ENCODE measurements at places on chromosomes 2 and 18.

DNA sequence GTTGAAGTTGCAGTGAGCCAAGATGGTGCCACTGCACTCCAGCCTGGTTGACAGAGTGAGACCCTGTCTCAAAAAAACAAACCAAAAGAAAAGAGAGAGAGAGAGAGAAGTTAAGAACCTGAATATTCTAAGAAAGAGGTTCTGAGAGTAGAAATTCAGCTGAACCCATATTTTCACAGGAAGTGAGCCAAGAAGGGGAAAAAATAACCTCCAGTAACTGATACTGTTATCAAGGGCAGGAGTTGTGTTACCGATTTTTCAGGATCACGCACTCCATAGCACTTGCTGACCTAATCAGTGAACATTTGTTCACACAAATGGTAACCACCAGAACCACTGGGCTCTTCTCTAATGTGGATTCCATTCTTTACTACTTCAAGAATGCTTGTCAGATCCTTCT is 39.1 kb upstream of the BZW1 start:
- DNase-seq: no peak

GRCh38 chr18:7946734-7947377 is 379.7 kb downstream of the PTPRM start:
- no peak for DNase-seq

DNA sequence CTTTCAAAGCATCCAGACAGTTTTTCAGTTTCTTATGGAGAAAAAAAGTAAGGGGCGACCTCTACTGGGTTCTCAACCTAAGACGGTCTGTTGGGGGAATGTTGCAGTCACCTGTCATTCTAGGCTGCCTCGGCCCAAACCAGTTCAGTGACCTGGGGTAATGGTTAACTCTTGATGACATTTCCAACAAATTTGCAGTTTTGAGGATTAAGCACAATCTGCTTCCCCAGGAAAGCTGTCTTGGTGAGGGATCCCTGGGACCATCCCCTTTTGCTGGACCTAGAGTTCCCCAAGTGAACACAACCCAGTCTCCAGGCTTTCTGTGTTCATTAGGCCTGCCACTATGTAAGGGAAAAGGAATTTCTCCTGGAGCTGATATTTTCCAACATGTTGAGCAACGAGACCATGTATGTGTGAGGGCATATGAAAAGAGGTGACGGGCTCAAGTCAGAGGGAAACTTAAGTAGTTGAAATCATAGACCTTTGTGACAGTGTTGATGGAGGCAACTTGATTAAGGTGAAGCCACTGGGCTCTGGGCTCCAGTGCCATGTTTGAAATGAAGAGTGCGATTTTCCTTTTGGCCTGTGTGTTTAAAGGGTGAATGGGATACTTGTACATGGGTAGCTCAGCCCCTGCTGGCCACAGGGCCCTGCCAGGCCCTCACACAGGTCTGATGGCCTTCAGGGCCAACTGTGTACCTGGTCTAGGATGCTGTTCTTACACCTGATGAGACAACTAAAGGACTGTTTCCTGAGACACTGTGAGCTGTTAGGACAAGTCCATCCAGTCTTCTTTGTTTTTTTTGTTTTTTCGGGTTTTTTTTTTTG is 27.0 kb downstream of the FOSL2 start:
- DNase-seq: no peak

DNA sequence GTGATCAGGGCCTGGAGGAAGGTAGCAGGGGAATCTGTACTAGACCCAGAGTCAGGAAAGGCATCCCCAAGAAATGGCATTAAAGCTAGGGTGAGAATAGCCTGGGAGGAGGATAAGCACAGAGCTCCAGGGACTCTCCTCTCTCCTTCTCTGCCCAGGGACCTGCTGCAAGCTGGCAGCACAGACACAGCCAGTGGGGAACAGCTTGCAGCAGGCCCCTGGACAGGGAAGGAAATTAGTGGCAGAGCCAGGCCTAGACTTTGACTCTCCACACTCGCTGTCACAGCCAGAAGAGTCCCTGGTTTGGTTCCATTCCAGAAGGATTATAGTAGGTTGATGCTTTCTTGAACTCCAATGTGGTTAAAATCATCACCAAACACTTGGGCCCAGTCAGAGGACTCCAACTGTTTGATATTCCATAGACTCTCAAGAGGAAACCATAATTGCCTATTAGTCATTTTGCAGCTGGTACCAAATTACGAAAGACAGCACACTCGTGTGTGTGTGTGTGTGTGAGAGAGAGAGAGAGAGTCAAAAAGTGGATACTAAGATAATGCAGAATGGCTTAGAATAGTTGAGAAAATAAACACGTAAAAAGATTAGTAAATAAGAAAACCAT is 95.5 kb upstream of the ATP8B1 start:
- DNase-seq: no peak

DNA sequence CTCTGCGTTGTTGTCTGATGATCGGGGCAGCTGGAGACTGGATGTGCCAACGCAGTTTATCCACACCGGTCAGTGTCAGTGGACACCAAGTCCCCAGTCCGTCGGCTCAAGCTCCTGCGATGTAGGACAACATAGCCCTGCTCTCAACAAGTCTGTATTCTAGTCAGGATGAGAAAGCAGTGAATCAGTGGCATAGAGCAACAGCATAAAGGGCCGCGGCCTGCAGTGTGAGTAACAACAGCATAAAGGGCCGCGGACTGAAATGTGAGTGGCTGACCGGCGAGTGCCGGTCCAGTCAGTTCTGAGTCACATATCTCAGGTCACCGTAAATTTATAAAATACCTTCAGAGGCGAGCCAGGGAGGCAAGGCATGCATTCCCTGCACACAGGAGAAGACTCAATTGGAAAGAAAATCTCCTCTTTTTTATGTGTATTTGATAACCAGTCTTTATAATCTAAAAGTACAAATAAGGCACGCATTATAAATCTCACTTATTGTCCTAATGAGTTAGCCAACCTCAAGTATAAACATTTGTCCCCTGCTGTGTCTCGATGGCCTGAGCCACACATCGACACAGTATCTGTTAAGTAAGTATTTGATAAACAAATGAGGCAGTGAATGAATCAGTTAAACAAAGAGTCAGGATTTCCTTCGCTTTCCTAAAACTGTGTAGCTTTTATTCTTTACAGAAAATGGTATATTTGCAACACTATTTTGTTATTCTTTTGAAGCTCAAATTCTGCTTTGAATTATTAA is 33.8 kb upstream of the NFATC1 start:
- no peak for DNase-seq

Data from activated naive CD4-positive, alpha-beta T cell (primary cell).